ENCODE measurements at places on chromosomes 1 and 21.

DNA sequence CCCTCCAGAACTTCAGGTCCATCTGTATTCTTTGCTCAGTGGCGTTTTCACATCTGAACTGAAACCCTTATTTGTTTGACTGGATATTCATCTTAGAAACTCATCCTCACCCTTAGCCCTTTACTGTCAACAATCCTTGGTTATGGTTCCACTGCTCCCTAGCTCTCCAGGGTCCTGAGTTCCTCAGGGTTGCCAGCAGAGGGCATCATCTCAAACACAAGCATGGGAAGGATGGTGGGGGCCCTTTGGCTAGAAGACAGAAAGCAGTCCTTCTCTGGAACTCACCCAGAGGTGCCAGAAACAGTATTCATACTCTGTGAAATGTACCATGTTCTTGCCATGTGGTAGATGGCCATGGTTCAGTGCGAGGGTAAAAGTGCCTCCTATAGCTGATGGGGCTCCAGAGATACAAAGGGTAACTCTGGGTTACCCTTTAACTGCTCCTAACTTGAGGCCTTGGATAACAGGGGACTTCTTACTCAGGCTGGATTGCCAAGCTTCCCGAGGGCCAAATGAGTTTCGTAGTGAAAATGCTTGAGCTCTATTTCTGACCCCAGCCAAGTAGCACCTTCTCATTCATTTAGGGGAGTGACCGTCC lies 11.3 kb downstream of the NCSTN start:
- DNase-seq: no peak

DNA sequence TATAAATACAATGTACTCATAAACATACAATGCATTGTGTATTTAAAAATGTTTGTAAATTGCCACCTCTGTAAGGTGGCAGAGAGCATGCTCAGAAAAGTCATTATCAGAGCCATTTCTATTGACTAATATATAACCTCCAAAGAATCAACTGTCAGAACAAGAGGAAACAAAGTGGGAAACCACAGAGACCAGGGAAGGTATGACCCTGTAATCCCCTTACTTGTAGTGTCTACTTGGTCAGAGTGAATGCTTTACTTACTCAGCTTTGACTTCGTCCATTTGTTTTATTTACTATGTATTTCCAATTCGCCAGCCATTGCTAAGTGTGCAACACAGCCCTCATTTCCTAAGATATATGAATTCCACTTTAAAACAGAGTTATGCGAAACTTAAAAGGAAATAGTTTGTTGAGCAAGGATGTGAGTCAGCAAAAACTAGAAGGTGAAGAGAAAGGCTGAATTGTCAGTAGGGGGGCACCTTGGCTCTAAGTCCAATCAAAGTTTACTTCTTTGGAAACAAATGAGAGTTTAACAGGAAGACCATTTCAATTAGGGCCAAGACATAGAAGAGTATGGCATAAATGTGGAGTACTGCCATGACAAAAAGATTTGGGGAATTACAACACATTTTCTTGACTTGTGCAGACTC lies 671.7 kb upstream of the PTBP2 start:
- no peak for DNase-seq

DNA sequence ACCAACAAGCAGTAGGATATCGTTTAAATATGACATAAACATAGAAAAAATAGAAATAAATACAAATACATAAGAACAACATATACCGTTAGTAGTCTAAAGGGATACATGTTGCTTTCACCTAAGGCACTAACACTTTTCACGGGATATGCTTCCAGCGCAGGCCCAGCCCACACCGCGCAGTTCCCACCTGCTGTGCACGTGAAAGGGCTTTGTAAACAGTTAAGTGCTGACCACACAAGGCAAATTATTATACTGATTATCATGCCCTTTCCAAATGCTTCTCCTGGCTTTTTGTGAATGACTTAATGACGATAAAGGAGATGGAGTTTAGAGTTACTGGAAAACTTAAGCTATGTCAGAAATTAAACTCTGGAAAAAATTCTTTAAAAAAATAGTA lies 11.3 kb upstream of the IL22RA1 start:
- no peak for DNase-seq

DNA sequence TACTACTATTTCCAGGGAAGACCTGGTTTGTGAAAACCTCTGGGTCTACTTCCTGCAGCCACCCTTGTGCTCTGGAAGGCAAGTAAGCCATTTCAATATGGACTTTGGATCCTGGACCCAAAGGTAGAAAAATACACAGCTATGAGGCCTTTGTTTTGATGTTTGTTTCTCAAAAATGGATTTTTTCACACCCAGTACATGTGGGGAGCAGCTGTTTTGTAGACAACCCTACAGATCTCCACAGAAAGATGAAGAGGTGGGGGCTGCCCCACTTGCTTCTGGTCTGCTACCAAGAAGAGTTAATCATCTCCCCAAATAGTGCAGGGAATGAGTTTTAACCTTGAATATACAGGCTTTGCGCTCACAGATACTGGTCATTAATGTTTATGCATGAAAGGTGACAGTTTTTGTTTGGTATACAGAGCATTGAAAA lies 29.2 kb downstream of the ZNF281 start:
- DNase-seq: no peak

DNA sequence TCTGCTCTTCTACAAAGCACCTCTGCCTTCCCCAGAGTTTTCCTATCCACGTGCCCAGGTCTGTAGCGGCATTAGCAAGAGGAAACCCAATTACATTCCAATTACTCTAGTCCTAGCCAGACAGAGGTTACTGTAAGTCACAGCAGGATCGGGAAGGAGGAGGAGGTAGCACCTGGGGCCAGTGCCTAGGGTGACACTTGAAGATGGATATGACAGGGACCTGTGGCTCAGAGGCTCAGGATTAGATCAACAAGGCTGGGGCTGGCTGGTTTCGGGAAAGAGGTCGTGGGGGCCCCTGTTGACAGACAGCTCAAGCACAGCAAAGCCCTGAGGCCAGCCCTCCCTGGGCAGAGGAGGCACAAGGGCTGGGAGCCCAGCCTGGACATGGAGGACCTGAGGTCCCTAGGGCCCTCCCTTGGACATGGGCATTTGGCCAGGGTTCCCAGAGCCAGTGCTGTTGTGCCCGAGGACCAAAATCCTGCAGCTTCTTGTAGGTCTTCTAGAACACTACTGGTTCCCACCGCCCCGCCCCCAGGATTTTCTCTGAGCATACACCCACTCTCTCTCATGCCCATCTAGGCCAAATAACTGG lies 3.0 kb upstream of the HCRTR1 start:
- no peak for DNase-seq

DNA sequence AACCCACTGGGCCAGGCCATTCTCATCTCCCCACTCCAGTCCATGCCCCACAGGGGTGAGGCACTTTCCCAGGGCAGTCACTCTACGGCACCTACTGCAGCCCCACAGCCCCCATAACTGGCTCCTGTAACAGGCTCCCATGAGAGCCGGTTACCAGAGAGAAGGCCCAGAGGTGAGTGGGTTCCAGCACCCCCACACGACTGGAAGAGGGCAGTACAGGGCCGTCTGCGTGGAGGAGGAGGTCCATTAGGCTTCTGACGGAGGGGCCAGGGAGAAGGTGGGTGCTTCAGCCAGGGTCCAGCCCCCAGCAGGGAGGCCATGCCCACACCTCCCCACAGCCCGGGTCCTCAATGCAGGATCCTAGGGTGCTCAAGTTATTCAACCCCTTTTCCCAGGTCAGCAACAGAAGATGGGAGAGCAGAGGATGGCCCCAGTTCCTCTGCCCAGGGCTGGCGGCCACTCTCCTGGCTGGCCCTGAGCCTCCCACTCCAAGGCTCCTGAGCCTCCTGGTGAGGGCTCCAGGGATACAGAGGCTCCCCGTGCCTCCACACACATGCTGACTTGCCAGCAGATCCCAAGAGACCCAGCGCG lies 1.6 kb downstream of the ACAP3 start:
- no peak for DNase-seq

DNA sequence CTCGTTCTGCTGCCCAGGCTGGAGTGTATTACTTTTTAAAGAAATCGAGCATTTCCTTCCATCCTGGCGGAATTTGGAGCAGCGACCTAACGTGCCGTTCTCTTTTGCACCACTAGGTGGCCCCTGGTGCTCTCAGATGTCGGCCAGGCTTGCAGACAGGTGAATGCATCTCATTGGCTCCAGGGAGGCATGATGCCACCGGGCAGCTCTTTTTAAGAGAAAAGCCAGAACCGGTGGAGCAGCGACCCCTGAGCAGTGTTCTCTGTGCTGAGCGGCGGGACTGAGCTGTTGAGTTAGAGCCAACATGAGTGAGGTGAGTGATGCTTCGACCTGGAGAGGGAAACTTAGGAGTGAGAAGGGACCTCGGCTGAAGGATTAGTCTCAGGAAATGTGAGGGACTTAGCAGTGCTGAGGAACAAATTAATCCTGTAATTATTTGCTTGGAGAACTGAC lies at the start of gene PCP4:
PCP4 (plus strand) TSS at position 241 of the 453 bp plus-strand sequence; CDS start at position 305, 64 bp downstream.
- DNase-seq: no peak

- DNase-seq: no peak
Observed at GRCh38 chr21:36728371-36729111, 29.6 kb downstream of the SIM2 start.

GRCh38 chr1:108679586-108680213 lies 12.4 kb upstream of the PRPF38B start:
- DNase-seq: no peak

DNA sequence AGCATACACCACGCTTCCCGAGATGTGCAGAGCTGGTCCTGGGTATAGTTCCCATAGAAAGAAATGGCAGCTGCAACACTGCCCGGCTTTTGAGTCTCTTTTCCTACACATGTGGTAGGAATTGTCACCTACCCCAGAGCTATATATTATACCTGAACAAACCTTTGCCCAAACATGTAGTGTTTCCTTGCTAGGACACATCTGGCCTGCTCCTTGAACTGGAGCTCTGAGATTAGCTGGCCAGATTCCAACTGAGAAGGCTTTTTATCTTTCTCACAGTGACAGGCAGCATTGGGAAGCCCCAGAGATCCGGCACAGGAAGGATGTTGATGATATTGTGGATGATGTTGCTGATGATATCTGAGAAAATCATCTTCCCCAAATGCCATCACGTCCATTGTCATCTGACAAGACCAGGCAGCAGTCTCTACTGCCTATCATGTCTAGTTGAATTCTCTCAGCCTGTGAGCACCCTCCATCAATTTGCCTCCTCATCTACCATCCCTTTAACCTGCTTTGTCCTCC lies 115.0 kb upstream of the SMYD2 start:
- no peak for DNase-seq

- DNase-seq: no peak
Observed at GRCh38 chr1:163165119-163165518, 37.6 kb downstream of the RGS5 start.

GRCh38 chr21:15298306-15298705 lies 233.5 kb upstream of the NRIP1 start:
- DNase-seq: no peak

GRCh38 chr1:151479462-151479861 lies 20.2 kb upstream of the POGZ start:
- DNase-seq: no peak

- DNase-seq: no peak
Observed at GRCh38 chr1:156461781-156462647, 38.6 kb downstream of the MEF2D start.

DNA sequence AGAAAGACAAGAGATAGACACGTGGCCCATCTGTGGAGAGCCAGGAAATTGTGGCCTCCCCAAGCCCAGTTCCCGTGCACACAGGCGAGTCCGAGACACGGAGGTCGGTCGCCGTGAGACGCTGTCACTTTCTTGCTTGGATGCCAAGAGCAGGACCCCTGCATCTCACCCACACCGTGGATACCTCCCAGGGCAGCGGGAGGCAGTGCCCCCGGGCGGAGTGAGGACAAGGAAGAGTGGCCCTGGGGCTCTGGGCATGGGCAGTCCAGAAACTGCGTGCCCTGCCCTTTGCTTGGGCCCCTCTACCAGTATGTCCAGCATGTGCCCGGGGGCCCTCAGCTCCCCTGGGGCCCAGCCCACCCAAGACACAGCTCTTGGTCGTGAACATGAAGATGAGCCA lies 24.7 kb upstream of the ARHGEF16 start:
- DNase-seq: no peak

- no peak for DNase-seq
Observed at GRCh38 chr1:36705629-36706028, 222.9 kb upstream of the CSF3R start.

DNA sequence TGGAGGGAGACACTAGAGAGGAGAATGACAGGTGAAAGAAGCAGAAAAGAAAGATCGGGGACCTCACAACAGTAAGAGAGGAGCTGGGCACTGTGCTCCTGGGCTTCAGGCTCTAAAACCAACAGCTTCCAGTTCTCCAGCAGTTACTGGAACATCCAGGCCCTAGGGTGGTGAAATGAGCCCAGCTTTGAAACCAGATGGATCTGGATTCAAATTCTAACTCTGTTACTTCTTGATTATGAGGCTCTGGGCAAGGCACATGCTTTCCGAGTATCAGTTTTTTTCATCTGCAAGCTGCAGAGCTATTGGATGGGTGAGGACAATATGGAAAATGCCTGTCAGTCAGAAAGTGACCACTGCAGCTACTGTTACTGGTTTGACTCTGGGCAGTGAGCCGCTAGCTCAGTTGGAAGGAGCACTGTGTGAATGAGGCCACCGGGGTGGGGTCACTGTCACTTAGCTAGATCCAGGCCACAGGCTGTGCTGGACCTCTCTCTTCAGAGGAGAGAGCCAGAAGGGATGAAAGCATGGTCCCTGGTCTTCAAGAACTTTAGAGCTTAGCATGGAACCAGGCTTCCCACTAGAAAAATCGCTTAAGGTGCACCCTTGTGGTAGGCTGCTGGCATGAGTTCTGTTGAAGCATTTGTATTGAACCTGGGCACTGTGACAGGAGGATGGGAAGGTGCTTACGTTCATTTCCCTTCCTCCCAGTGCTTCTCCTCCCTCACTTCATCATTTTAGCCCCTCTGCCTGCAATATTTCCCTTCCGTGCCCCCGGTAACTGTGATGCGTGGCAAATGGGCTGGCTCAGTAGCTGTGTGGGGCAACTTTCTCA lies 12.2 kb downstream of the PLEKHO1 start:
- DNase-seq: no peak

DNA sequence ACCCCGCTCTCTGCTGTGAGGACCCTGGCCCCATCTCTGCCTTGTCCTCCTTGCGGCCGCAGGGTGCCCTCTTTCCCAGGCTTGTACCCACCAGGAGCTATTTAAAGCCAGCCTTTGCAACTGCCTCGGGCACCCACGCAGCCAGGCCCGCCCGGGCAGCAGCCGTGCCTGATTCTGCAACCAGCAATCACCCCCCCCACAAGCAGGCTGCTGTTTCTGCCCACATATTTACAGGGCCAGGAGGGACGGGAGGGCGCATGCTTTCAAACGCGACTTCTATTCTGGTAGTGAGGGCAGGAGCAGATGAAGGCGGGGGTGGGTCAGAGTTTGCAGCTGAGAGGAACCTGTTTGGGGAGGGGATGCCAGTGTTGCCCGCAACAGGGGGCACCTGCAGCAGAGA lies 13.6 kb downstream of the GABRD start:
- DNase-seq: no peak

- DNase-seq: no peak
Observed at GRCh38 chr1:169060043-169060722, 46.3 kb upstream of the ATP1B1 start.

DNA sequence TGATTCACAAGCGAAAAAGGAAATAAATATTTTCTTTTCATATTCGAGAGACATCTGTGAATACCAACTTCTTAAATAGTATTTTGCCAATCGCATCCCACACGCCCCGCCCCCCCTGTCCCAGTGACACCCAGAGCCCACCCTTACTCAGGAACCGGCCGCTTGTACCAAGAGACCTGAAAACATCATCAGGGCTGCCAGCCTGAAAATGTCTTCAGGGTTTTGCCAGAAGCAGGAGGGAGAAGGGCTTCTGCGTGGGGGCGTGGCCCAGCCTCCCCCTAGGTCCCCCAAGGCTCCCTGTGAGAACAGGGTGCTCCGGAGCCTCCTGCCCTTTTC lies 126.4 kb downstream of the PRDM16 start:
- DNase-seq: no peak

- DNase-seq: no peak
Observed at GRCh38 chr1:24252185-24252780, 65.2 kb upstream of the IFNLR1 start.

GRCh38 chr1:225906467-225906866 lies 17.5 kb upstream of the LEFTY1 start:
- no peak for DNase-seq
